ENCODE measurements at places on chromosomes 12 and 14. TPM values are rescaled to one million over a fixed set of nuclear protein-coding genes. Genes with fewer than 3 reads are reported as not detected.

Gene LETMD1
- total RNA-seq, result 55.1 TPM

Gene LRRC43
- 1.0 TPM for total RNA-seq

Gene KRT75
- 1.4 TPM for total RNA-seq

Gene CEP170B
- 14.7 TPM for total RNA-seq

Gene GARIN6
- total RNA-seq, result not detected

All from articular chondrocyte of knee joint (primary cell).